ENCODE measurements at places on chromosomes 11 and 22. TPM values are rescaled to one million over a fixed set of nuclear protein-coding genes. Genes with fewer than 3 reads are reported as not detected.

LGALS1 gene
- 903 TPM for total RNA-seq

GRCh38 chr11:117986981-117987574, 884 bp downstream of the IL10RA start:
- DNase-seq: no peak

OR52E8 gene
- total RNA-seq: not detected

DNA sequence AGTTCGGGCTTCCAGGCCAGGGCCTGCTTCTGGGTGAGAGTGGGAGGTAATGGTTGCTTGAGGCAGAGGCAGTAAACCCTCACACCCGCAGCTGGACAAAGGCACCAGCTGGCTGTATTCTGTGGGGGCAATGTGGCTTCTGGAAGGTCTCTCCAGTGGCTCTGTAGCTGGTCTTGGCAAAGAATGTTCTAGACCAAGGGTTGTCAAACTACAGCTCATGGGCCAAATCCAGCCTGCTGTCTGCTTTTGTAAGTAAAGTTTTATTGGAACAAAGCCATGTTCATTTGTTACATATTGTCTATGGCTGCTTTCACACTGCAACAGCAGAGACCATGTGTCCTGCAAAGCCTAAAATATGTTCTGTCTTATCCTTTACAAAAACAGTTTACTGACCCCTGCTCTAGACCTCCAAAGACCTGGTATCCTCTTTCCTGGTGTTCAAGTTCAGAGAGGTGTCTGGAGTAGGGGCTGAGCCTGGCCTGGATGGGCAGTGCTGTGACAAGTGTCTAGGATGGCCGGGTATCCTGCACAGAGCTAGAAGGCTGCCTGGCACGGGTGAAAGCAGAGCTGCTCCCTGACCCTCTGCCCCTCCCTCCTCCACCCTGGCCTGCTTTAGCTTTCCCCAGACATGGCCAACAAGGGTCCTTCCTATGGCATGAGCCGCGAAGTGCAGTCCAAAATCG, 3.4 kb downstream of the TAGLN start:
- DNase-seq: no peak

DNA sequence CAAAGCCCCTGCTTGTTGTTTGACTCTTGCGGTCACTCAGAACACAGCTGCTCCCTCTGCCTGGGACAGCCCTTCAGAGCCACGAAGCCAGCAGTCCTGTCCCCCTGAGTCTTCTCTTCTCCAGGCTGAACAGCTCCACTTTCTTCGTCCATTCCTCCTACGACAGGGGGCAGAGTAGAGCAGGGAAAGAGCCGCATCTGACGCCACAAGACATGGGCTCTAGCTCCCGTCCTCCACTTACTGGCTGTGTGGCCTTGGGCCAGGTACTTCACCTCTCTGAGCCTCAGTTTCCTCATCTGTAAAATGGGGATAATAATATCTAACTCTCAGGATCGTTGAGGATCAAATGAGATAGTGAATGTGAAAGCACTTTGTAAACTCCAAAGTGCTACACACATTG, 29.9 kb downstream of the CHRDL2 start:
- no peak for DNase-seq

DNA sequence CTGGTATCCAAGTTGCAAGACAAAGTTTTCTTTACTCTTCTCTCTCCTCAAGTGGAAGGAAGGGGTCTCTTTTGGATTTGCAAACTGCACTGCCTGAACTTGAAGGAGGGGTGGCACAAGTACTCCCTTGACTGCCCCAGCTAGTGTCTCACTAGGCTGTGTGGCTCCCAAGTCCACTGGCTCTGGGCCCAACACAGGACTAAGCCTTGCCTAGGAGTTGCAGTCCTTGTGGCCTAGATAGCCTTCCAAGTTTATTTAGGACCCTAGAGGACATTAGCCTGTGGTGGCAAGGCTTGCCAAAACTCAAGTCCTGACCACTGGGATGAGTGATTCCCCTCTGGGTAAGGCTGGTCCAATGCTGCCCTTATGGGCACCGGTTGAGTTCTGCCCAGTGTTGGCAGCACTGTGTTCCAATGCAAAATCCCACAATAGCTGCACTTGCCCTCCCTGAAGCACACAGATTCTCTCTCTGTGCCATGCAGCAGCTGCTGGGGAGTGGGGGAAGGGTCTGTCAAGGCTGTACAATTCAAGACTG, 10.2 kb upstream of the WEE1 start:
- DNase-seq: no peak

Data from heart left ventricle (tissue), 16 donors.